Stimulated activated CD4-positive, alpha-beta T cell treated with anti-CD3 and anti-CD28 coated beads, Interleukin-1b, Interleukin-23, amount 100 ng/mL, for 1 hour (primary cell): ENCODE measurements at places on chromosomes 3 and 15.

- DNase-seq, result no peak
Observed at GRCh38 chr15:31339558-31339895, 12.9 kb downstream of the KLF13 start.

- no peak for DNase-seq
Observed at GRCh38 chr15:95843241-95843910, 487.1 kb upstream of the NR2F2 start.

- no peak for DNase-seq
Observed at GRCh38 chr3:177050501-177051237, 146.6 kb downstream of the TBL1XR1 start.

DNA sequence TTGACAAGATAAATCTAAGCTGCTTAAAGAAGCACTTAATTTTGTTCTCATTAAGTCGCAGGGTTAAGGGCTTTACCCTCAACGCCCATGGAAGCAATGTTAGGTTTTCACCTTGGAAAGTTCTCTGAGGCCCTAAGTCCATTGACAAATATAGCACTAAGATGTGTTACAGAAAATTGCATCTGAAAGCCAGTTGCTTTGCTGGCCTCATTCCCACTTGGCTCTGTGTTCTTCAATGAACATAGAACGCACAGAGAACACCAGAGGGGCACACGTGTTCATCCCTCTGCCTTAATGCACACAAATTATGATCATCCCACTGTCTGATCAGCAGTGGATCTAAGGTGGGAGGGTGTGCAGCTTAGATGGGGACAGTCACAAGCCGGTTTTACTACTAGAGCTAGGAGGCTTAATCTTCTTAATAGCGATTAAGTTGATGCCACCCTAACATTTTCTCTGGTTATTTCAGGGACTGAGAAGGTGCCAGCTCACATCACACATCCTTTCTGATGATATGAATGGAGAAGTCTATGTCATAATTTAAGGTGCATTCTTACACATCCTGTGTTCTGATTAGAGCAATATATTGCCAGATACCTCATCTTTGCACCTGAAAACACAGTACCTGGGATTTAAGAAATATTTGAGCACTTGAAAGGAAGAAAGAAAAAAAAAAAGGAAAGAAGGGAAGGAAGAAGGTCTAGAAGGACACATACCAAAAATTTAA is 224.4 kb upstream of the ICE2 start:
- no peak for DNase-seq

DNA sequence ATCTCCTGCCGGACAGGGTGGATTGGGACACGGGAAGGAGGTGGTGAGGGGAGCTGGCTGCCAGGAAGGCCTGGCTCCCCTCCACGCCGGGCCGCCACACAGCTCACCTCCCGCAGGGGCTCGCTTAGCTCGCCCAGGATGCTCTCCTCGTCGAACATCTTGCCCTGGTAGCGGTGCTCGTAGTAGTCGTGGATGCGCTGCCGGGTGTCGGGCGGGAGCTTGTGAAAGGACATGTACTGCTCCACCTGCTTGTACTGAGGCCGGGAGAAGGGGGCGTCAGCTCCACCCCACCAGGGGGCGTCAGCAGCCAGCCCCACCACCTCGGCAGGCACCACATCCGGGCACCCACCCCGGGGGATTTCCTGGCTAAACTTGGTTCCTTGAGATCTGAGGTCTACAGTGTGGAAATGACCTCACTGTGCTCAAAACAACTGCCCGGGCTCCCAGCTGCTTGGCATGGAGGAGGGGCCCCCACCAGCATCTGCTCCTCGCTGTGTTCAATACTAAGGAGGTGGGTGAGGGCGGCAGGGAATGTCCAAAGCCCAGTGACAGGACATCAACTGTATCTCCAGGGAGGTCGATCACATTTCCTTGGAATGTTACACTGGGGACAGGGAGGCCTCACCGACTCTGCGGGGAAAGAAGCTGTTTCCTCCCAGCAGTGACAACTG is 43.4 kb downstream of the HCN4 start:
- DNase-seq, result no peak

GRCh38 chr15:37819191-37819590 is 115.2 kb upstream of the TMCO5A start:
- no peak for DNase-seq

GRCh38 chr3:8563597-8563996 is 62.0 kb downstream of the LMCD1 start:
- no peak for DNase-seq

- DNase-seq, result no peak
Observed at GRCh38 chr3:63046580-63046979, 171.4 kb upstream of the CADPS start.

DNA sequence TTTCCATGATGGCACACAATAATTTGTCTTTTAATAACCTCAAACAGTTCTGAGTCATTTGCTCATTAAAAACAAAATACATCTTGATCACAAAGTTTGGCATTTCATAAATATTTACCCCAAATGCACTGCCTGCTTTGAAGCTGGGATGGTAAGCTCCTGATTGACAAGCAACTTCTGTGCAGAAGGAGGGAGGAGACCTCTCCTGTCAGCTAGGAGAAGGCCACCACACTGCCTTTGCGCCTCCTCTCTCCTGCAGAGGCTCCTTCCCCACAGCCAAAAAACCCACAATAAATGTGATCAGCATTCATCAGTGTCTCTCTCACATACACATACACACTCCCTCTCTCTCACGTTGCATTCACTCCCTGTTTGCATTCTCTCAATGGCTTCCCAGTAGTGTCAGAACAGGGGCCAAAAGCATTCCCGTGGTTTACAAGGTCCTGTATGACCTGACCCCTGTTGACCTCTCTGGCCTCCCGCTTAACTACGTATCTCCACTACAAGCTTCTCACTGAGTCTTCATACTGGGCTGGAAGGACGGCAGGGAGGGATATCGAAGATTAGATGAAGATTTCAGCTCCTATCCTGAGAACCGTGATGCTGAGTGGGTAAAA is 216.4 kb downstream of the FOXP1 start:
- DNase-seq, result no peak

- no peak for DNase-seq
Observed at GRCh38 chr3:117079997-117080396, 370.4 kb downstream of the TUSC7 start.

- no peak for DNase-seq
Observed at GRCh38 chr3:64925575-64925974, 237.8 kb upstream of the ADAMTS9 start.

- DNase-seq, result no peak
Observed at GRCh38 chr3:177565981-177566380, 368.7 kb upstream of the TBL1XR1 start.

- no peak for DNase-seq
Observed at GRCh38 chr3:111636366-111636885, 41.3 kb upstream of the ZBED2 start.

DNA sequence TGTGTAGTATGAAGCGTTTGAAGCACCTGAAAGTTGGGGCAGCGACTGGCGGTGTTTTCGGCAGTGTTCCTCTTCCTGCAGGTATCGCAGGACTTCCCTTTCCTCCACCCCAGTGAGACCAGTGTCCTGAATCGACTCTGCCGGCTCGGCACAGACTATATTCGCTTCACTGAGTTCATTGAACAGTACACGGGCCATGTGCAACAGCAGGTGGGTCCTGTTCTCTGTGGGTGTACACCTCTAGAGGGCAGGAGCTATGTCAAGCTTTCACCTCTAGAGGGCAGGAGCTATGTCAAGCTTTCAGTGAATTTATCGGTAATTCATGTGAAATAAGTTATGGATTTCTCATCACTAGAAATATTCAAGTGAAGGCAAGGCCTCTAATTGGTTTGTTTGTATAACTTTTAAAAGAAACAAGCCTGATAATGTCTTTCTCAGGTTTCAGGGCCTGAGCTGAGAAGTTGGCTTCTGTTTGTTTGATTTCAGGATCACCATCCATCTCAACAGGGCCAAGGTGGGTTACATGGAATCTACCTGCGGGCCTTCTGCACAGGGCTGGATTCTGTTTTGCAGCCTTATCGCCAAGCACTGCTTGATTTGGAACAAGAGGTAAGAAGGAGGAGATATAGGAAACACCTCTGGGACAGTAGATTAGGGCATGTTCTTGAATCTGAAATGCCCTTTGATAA is 5.3 kb downstream of the TUBGCP4 start:
- DNase-seq, result no peak
